ELF-1 (cell line): ENCODE measurements at places on chromosomes 2 and 18.

DNA sequence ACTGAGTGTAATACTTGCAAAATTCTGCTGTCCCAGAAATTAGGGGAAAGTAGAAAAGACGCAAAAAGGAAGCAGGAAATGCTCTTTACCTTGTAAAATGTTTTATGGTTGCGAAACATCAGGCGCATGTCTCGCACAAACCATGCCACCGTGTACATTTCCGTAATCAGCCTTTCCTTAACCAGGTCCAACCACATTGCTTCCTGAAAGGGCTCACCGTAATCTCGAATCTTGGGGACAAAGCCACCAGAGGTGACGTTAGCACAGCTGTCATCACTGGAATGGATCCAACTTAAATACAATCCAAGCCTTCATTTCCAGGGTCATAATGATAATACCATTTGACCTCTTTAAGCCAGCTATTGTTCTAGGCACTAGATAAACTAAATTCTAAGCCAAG lies 49.3 kb downstream of the SP110 start:
- no peak for DNase-seq

DNA sequence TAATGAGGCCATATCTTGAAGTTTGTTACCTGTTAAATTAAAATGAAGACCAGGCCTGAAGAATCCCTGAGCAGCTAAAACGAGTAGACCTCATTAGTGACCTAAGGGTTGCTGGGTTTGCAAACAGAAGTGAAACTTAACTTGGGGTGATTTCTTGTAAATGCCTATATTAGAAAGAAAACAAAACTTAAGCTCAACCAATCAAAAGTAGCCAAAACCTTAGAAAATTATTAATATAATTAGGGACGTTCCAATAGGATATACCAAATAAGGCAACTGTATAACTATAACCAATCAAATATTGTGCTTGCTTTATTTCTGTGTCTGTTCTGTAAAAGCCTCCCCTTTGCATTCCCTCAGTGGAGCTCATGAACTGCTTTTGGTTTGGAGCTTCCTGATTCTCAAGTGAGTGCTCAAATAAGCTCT lies 137.9 kb upstream of the VRK2 start:
- no peak for DNase-seq

DNA sequence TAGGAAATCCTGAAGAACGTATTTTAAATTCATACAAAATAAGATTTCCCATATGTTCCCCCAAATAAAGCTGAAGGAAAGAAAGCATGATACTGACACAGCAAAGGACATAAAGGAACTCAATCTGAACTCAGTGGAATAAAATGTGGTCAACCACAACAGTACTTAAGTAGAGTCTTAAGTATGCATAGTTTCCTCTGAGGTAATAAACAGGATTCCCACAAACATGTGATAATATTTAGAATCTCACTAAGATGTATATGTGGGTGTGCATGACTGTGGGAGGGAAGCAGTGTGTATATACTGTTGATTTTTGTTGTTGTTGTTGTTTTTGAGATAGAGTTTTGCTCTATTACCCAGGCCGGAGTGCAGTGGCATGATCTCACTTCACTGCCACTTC lies 69.3 kb downstream of the NOL10 start:
- no peak for DNase-seq

- DNase-seq, result no peak
Observed at GRCh38 chr2:8654041-8654440, 27.8 kb upstream of the ID2 start.

GRCh38 chr2:108184419-108184818 lies 55.3 kb upstream of the SULT1C3 start:
- DNase-seq, result no peak

- DNase-seq, result no peak
Observed at GRCh38 chr2:101843471-101843870, 146.0 kb downstream of the MAP4K4 start.

DNA sequence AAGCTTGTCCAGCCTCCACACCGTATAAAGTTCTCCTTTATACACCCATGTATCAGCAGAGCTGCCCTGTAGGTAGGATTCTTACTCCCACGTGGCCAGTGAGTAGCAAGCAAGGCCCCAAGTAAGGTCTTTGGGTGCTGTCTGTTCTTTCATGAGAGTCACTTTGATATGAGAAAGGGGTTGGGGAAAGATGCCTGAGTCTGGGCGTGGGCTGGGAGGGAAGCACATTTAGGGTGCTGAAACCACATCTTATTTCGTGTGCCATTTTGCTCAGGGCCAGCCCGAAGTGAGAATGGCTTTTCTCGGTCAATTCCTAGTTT lies 436 bp upstream of the ITPRIPL1 start:
- no peak for DNase-seq

- DNase-seq, result no peak
Observed at GRCh38 chr2:74328573-74328972, 14.6 kb downstream of the SLC4A5 start.

GRCh38 chr2:199690225-199690624 lies 160.8 kb downstream of the FTCDNL1 start:
- peak; percentile 5 for DNase-seq

DNA sequence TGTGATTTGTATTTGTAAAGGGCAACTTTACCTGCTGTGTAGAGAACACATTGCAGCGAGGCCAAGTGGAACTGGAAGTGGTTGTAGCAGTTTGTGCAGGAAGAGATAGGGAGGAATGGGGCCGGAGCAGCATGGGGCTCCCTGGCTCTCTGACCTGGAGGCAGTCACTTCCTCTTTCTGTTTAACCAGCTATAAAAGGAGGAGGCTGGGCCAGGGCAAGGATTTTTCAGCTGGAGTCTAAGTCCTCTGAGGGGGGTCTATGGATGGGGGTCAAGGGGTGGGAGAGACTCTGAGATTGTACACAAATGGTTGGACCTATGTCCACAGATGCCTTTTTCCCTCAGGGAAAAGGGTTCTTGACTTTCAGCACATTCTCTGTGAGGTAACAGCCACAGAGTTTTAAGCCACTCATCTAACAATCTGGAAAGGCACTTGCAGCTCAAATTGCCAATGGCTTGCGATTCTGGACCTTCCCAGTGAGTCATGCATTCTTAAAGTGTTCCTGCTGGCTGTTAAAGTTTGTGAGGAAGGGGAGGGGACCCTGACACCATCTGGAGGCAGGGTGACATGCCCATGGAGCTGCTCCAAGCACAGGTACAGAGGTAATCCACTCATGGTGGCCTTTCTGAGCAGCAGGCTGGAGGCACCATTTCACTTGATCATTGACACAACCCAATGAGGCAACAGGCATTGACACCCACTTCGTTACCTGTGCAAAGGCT lies 347.0 kb downstream of the CYRIA start:
- DNase-seq, result peak; percentile 68

GRCh38 chr2:176468457-176469113 lies 199.3 kb downstream of the MTX2 start:
- no peak for DNase-seq

- DNase-seq, result no peak
Observed at GRCh38 chr2:69087912-69088240, 74.9 kb downstream of the ANTXR1 start.

DNA sequence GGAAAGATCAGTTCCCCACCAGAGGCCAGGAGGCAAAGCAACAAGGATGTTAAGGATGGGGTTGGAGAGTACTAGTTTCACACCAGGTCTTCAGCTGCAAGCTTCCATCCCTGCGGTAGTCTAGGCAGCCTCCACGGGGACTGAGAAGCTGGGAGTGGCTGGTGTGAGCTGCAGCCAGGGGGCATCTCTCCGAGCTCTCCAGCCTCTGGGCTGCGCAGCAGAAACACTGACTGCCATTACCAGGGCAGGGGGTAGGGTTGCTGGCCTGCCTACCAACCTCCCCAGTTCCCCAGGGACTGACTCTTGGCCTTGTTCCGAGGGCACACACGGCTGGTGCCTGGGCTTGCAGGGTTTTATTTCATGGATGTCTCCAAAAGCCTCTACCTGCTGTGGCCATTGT lies 15.9 kb downstream of the GATA6 start:
- DNase-seq, result peak; percentile 59

DNA sequence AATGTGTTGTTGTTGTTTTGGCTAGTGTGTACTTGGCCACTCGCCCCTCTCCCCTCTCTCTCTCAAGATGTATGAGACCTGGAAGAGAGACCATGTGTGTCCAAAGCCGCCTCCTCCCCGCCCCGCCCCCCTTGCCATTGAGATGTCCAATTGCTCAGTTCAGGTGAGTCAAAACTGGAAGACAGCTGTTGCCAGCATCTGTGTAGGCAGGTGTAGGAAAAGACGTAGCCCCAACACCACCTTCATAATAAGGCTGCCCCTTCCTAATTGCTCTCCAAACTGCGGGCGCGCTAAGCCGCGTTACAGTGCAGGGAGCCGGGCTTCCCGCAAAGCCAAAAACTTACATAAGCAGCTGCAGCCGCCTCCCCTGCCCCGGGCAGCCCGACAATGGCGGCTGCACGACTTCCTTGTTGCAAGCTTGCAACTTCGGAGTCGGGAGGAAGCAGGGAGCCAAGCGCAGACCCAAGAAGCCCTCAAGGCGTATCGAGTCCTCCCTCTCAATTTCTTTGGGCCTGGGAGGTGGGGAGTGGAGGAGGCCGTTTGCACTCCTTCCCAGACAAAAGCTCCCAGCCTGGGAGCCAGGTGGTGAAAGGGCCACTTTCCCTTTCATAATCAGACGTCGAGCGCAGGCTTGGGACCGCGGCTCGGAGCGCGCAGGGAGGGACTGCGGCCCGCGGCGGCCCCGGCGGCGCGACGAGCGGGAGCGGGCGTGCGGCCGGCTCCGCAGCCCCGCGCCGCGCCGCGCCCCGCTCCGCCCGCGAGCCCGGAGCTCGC lies 882 bp downstream of the ZBTB14 start:
- peak; percentile 85 for DNase-seq

- DNase-seq, result no peak
Observed at GRCh38 chr2:50612306-50612705, 419.6 kb downstream of the NRXN1 start.

- DNase-seq, result no peak
Observed at GRCh38 chr18:3172097-3172496, 47.7 kb downstream of the MYOM1 start.

GRCh38 chr2:122531290-122532071 lies 776.0 kb downstream of the TSN start:
- peak; percentile 73 for DNase-seq

- no peak for DNase-seq
Observed at GRCh38 chr18:52700816-52701215, 360.8 kb downstream of the DCC start.

GRCh38 chr2:36613801-36614200 lies 15.8 kb upstream of the FEZ2 start:
- DNase-seq, result no peak

DNA sequence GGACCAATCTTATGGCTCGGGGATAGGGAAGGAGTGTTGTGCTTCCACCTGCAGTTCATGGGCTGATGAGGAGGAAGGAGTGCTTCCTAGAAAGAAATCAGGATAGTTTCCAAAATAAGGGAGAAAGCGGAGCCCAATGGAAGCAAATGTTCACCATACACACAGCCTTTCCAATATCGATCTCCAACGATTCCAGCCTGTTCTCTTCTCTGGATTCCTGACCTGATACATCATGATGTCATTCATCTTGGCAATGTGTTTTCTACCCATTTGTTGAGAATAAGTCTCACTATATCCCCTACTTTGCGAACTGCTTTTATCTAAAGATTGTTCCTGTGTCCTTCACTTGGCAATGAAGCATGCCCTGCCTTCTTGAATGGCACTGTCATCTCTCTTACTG lies 205.3 kb upstream of the SIX2 start:
- DNase-seq, result no peak

- DNase-seq, result no peak
Observed at GRCh38 chr2:189659734-189660133, 1.5 kb upstream of the ASNSD1 start.

DNA sequence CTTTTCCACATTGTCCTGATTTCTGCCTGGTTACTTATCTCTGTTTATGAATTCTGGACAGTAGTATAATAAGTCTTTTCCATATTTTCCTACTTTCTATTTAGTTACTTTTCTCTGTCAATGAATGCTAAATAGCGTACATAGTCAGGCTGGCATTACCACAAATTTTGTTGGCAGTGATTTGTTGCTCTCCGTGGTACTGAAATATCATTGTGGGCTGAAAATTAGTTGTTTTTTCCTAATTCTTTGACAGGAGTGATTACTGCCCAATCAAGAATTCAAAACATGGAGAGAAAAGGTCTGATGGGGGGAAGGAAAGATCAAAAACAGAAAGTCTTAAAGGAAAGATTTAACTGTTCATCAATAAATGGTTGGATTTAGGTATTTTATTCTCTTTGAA lies 7.7 kb upstream of the GALNT13 start:
- DNase-seq, result no peak

DNA sequence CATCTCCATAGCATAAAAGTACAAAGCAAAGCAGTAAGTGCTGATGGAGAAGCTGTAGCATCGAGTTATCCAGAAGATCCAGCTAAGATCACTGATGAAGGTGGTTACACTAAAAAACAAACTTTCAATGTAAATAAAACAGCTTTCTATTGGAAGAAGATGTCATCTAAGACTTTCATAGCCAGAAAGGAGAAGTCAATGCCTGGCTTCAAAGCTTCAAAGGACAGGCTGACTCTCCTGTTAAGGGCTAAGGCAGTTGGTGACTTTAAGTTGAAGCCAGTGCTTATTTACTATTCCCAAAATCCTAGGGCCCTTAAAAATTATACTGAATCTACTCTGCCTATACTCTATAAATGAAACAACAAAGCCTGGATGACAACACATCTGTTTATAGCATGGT lies 44.0 kb downstream of the METTL8 start:
- DNase-seq, result no peak

DNA sequence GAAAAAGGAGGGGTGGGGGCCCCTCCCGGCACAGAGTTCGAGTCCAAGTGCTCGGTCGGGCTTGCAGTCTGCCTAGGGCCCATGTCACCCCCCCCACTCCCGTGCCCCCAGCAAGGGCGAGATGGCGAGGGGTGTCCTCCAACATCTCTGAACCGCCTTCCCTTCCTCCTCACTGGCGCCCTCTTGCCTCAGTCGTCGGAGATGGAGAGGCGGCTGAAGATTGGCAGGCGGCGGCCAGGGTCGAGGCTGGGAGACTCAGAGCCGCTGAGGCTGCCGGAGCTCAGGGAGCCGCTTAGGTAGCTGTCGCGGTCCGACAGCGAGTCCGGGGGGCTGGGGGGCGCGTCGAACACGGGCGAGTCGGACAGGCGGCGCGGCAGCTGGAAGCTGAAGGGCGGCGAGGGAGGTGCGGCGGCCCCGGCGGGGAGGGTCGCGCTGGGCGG lies 2.3 kb downstream of the ZFP36L2 start:
- DNase-seq, result peak; percentile 78

- DNase-seq, result no peak
Observed at GRCh38 chr2:10452312-10452711, 4.2 kb upstream of the ODC1 start.

DNA sequence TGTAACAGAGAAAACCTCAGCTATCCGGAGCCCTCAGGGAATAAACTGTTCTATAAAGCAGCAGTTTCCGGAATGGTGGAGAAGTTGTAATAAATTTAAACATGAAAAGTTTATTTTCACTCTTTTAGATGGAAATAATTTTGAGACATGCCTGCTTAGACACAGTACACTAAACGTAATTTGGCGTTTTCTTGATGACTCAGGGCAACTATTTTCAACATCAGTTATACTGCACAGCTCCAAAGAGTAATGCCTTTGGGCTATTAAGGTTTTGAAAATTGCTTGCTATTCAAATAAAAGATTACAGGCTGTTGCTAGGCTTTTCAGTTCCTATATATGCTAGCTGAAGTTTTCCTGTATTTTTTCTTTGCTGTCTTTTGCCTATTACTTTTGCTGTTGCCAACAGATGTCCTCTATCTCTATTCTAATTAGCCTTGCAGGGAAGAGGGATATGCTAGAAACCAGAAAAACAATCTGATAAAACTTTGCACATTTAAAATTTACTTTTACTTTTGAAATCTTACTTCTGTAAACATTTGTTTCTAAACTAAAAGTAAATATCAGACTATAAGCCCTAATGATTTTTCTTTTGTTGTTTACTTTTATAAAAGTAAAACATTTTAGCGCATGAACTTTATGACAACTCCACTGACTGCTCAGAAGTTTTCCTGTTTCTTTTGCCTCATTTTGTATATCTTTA lies 113.4 kb upstream of the WDSUB1 start:
- DNase-seq, result no peak
